ENCODE measurements at places on chromosomes 3 and 15.

DNA sequence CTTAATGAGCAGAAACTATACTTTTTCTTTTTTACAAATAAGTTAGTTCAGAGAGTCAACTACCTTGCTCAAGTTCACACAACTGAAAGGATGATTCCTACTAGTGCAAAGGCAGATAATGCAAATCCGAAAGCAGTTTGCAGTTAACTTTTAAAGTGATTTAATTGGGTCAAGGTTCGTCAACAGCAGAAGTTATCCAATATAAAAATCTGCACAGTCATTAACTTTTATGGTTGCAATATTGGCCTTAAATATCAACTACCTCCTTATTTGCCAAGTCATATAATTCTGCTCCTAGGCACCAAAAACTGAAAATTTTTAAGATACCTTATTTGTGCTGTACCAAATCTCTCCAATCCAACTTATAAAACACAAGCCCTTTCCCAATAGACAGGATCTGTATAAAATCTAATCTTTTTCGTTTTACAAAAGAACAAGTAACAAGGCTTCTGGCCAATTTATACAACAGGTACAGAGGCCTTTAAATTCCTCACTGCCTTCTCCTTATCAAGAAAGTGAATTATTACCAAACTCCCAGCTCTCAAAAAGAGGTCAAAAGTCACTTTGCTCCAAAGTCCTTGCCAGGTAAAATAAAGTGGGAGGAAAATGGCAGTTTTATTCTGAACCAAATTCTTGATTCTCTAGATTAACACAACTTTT is 416.6 kb upstream of the NECTIN3 start:
- DNase-seq: no peak

DNA sequence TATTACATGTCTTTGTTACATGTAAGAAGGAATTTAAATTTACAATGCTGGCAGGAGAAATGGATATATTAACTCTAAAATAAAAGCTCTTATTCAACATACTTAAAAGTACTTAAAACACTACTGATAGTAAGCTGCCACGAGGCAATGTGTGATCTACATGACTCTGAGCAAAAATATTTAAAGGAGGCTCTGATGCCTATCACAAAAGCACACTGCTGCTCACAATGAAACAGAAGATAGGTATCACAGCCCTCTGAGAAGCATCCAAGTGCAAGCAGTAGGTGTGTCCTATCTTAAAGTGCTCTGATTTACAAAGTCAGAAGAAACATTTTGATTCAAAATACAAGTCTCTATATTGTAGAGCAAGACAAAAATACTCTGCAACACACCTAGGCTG is 371.2 kb upstream of the WNT5A start:
- no peak for DNase-seq

DNA sequence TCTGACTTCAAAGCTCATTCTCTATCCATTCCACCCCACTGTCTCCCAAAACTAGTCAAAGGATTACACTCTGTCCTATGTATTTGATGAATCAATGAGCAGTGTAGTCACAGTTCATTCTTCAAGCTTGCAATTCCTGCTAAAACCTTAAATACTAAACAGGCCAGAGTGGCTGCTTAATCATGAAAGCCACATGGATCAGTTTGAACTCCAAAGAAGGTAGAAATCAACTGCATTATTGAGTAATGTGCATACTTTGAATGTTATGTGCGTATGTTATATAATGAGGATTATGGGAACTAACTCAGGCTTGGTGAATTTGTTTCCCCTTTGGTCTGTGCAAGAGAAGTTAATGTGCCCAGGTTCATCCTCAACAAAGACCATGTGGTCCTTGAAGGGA is 45.4 kb downstream of the PRICKLE2 start:
- DNase-seq: no peak

GRCh38 chr3:118945834-118946233 is 88.8 kb downstream of the IGSF11 start:
- DNase-seq: no peak

DNA sequence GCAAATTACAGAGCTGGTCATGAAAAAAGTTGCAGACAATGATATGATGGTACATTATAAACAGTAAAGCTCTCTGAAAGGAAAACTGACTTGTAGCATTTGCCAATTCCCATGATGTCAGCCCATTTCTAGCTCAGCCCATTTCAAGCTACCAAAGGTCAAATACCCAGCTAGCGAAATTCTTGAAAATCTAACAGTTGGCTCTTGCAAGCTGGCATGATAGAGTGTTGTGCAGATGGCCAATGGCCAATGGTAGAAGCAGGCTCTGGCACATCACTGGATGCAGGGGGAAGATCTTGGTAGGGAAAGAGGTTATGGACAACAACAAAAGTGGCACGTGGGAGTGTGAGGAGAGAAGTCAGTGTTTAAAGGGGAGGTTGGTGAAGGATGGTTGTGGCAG is 36.7 kb downstream of the RASGRF1 start:
- DNase-seq: no peak

- no peak for DNase-seq
Observed at GRCh38 chr3:61562042-61562720, 810 bp downstream of the PTPRG start.

DNA sequence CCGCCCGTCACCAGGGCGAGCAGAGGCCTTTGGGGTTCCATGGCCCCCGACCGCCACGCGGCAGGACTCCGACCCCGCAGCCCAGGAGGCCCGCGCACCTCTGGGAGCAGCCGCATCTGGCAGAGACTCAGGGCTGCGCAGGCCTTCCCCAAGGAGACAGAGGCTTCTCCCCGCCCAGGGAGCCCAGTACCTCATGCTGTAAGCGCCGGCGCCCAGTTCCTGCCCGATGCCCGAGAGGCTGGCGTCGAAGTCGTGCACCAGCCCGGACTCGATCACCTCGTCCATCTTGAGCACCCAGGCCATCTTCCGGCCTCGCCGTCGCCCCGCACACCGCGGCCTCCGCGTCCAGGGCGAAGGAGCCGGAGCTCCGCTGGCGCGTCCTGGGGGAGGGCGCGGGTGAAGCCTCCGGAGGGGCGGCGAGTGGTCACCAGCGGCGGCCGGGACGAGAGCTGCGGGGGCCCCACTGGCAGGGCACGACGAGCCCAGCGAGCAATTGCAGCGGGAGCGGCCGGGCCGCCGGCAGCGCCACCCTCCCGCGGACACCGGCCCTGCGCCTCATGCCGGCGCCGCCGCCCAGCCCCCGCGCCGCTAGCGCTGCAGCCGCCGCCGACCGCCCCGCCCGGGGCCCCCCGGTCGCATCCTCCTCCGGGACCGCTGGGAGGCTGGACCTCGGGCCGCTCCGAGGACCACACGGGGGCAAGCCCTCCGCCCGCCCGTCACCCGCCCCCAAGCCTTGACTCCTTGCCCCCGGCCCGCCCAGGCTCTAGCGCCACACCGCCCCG is 468 bp downstream of the UBP1 start:
- peak; percentile 39 for DNase-seq

DNA sequence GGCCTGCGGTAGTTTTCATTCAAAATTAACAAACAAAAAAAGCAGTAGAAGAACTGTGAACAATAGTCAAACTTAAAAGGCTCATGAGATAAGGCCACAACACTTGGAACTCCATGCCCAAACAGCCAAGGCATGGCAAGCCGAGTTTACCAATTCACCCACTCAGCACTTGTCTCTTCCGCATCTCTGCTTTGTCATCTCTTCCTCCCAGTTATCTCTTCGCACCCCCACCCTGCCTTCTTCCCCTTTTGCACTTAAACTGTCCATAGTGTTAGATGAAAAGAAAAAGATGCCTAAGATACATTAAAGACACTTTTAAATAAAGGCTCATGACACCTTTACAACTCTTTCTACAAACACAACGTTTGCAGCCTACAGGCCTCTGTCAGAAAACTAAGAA is 11.1 kb downstream of the TLE3 start:
- no peak for DNase-seq

GRCh38 chr3:148459931-148460513 is 237.7 kb upstream of the AGTR1 start:
- DNase-seq: no peak

DNA sequence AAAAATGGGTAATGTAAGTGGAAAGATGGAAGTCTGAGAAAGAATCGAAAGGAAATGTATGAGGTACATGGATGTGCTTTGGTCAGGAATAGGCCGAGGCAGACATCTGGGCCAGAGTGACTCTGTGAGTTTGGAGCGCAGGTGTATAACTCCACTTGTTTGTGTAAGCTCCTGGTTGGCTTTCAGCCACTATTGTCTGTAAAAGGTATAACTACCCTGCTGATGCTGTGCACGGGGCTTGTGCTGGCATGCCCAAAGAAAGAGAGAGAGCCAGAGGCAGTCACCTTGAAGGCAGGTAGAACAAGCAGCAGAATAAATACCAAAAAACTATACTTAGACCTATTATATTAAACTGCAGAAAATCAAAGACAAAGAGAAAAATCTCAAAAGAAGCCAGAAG is 32.7 kb upstream of the CD96 start:
- peak; percentile 85 for DNase-seq

- DNase-seq: peak; percentile 59
Observed at GRCh38 chr3:129282727-129283327, 4.2 kb downstream of the HMCES start.

- DNase-seq: no peak
Observed at GRCh38 chr3:66625505-66626216, 124.8 kb upstream of the LRIG1 start.

DNA sequence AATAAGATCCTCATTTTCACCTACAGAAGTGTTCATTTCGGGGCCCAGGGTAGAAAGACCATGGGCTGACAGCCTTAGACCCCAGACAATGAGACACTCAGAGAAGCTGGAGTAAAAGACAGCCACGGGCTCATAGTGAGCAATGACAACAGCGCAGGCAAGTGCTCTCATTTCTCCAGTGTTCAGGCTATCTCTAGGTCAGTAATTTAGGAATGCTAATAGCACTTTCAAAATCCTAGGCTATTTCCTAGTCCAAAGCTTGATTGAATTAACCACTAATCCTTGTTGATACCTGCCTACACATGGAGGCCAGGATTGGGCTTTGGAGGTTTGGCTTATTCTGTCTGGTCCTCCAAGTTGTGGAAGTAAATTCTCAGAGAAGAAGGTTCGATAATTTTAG is 44.4 kb downstream of the FBN1 start:
- no peak for DNase-seq

GRCh38 chr3:127053026-127053425 is 70.1 kb downstream of the PLXNA1 start:
- no peak for DNase-seq

- DNase-seq: no peak
Observed at GRCh38 chr3:96619475-96619874, 194.9 kb upstream of the EPHA6 start.

GRCh38 chr3:71127052-71127831 is 456.3 kb downstream of the FOXP1 start:
- DNase-seq: no peak

GRCh38 chr3:111954228-111954990 is 24.4 kb upstream of the ABHD10 start:
- DNase-seq: no peak

- DNase-seq: peak; percentile 35
Observed at GRCh38 chr3:106824856-106825255, 552.4 kb upstream of the CCDC54 start.

GRCh38 chr15:85793641-85794597 is 806 bp downstream of the KLHL25 start:
- DNase-seq: peak; percentile 27

- peak; percentile 66 for DNase-seq
Observed at GRCh38 chr3:127074900-127075360, 92.0 kb downstream of the PLXNA1 start.

- DNase-seq: no peak
Observed at GRCh38 chr15:85694091-85694490, 100.6 kb downstream of the KLHL25 start.

DNA sequence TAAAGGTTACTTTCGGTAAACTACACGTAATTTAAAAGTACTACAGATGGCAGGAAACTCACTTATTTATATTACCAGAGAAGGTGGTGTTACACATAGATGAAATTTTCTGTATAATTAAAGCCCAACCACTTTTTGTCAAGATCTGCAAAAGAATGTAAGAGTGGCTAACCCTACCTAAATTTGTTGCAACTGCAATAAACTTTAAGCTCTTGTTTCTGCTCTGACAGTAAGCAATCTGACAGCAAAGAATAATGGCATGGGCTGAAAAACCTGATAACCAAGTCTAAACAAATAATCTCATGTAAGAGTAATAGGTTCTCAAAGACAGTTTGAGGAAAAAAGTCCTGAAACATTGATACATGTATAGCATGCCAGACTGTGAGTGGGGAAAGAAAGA is 897.3 kb downstream of the TUSC7 start:
- DNase-seq: no peak

DNA sequence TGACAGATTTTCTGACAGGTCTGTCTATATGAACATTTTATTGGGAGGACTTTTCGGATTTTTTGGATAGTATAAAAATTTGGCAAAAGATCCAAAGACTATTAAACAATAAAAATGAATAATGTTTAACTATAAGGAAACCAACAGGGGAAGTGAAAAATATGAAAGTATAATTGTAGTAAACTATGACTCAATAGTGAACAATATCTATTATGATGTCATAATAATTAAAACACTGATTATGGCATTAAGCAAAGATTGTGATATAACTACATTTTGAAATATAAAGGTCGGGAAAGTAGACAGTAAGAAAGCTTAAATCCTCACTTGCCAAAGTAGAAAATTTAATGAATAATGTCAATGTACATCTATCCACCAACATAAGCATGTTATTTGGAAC is 44.3 kb upstream of the CNTN6 start:
- DNase-seq: no peak

DNA sequence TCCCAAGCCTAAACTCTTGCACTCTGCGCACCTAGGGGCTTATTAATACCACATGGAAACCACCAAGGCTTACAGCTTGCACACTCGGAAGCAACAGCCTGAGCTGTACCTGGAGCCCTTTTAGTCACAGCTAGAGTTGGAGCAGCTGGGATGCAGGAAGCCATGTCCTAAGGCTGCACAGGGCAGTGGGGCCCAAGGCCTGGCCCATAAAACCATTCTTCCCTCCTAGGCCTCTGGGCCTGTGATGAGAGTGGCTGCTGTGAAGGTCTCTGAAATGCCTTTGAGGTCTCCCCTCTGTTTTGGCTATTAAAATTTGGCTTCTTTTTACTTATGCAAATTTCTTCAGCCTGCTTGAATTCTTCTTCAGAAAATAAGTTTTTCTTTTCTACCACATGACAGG is 383.9 kb upstream of the UBE2E2 start:
- no peak for DNase-seq

GRCh38 chr3:185332026-185332735 is 30.8 kb upstream of the MAP3K13 start:
- DNase-seq: peak; percentile 89

DNA sequence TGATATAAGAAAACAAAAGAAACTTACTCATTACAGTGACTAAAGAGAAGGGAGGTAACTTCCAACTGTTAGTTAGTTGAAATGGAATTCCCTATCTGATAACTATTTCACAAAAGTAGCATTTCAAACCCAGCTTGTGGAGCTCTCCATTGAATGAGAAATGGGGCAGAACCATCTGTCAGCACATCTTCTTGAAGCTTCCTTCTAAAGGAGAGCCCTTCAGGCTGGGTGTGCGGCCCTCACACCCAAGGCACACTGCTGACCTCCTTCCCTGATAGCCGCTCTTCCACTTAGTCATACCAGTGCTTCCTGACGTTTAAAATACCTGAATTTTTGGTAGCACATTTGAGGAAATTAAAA is 28.1 kb upstream of the VEPH1 start:
- no peak for DNase-seq

- DNase-seq: no peak
Observed at GRCh38 chr3:145972851-145973250, 188.1 kb downstream of the PLOD2 start.

- DNase-seq: peak; percentile 42
Observed at GRCh38 chr3:81749265-81749664, 12.2 kb downstream of the GBE1 start.

Measured in MCF 10A (cell line).